ENCODE measurements at places on chromosomes 5 and 9. TPM values are rescaled to one million over a fixed set of nuclear protein-coding genes. Genes with fewer than 3 reads are reported as not detected.

DNA sequence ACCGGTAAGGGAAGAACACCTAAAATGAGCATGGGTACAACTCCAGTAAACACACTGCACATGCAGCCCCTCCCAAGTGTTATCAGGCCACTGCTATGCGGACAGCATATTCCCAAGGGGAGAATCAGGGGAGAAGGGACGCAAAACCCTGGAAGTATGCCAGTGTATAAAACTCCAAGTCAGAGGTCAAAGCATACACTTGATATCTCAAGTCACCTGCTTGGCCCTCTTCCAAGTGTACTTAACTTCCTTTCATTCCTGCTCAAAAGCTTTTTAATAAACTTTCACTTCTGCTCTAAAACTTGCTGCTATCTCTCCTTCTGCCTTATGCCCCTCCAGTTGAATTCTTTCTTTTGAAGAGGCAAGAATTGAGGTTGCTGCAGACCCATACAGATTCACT is 408.1 kb downstream of the HTR1A start:
- no peak for DNase-seq

- no peak for DNase-seq
Observed at GRCh38 chr9:98306384-98307145, 51.1 kb upstream of the TBC1D2 start.

DNA sequence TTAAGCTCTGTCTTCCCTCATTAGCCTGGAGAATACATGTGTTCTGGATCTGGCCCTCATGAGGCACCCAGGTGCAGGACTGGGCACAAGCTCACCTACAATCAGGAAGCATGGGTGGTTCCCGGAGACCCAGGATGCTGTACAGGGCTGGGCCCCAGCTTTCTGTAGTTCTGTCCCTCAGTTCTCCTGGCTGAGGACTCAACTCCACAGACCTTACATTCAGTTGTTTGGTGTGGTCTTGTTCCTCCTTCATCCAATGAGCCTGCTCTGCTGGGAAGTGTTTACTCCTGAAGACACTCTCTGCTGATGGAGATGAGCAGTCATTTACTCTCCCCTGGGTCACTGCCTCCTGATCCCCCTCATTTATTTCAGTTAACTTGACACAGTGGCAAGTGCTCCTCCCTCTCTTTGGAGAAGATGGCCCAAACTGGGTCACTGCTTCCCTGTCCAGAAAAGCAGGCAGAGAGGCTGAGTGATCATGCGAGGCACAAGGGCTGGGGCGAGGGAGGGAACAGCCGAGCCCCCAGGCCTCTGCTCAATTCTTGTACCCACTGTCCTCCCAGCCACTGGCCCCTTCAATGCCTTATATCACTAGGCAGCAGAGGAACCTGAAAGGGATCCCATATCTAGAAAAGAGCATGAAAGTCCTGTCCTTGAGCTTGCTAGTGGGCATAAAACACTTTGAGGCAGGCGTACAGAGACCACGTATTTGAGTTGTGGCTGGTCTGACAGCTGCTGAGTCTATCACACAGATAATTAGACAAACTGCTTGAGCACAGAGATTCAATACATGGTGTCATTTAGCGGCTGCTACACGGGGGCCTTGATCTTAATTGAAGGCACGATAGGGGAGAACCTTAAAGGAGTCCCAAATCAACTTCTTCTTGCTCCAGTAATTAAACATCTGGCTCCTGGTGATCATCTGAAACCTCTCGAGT is 221.7 kb downstream of the FSTL4 start:
- no peak for DNase-seq

DNA sequence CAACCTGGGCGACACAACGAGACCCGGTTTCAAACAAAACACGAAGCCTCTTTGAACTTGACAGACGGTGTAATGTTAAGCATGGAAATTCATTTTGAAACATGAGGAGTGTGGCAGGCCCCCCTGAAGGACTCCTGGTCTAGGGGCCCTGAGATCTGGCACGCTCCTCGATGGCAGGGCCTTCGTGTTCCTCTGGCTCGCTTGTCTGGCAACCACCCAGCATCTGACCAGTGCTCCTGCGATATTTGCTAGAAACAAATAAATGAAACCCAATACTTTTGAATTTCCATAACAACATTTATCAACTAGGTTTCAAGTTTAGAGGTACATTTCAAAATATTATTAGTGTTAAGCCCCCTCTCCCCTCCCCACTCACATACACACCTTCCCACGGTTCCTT is 193.0 kb downstream of the ERCC6L2 start:
- no peak for DNase-seq

Gene MORN5
- polyA plus RNA-seq = not detected

Gene PCDHGB6
- polyA plus RNA-seq = 1.5 TPM

Measured in IMR-90 (cell line).